ENCODE measurements at places on chromosomes 3 and 15.

DNA sequence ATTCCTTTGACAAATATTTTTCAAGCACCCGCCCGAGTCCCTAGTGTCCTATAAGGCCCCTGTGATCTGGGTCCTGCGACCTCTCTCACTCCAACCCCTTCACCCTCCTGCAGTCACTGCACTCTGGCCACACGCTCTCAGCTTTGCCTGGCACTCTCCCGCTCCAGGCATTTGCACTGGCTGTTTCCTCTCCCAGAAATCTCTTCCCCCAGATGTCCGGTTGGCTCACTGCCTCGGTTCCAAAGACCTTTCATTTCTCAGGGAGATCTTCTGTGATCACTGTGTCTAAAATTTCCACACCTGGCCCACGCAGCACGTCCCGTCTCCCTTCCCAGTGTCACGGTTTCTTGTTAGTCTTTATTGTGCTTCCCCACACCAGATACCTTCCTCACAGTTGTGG is 97.4 kb downstream of the WNT7A start:
- no peak for DNase-seq

DNA sequence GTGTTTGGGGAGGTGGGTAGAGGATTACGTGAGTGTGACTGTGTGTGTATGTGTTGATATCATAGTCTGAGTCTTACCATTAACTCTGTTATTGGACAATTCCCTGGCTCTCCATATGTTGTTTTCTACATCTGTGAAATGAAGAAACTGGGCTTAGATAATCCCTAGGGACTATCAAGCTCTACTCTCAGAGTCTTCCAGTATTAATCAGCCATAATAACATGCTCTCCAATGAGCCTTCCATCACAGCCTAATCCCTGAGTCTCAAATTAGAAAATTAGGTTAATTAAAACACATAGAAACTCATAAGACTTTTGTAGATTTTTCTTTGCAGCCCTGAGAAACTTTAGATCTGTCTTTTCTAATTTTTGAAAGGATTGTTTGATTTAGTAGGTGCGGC is 404.2 kb upstream of the RARB start:
- DNase-seq: no peak

DNA sequence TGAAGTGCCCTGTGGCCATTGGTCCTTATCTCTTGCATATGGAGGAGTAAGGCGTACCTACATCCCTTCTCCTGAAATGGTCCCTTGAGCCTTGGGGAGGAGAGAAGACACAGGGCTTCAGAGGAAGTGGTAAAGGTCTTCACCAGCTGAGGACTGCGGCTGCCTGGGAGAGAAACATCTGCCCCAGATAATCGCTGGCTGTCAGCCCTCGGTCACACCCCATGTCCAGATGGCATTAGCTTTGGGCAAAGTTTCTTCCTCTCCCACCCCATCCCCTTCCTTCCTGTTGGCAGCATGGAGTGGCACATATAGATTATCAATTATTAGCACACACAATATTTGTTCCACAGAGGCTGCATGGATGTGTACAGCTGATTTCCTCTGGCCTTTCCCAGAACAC is 61.6 kb downstream of the LRTM1 start:
- DNase-seq: no peak

DNA sequence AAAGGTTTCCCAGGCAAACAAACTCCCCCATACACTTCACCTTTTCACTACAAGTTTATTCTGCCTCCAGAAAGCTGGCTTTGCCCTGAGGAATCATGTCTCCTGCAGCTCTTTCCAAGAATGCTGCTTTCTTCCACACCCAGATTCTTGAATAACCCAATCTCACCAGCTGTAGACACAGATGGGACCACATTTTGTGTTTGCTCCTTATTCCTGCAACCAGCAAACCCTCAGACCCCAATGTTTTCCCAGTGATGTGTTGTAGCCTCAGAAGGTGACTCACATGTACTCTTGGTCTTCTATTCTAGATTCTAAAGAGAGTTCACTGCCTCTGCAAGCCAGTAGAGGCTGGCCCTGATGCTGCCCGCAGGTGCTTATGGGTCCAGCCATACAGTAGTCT is 23.6 kb upstream of the TRIM59 start:
- no peak for DNase-seq

GRCh38 chr3:104385421-104385820 is 981.3 kb upstream of the ALCAM start:
- no peak for DNase-seq

- DNase-seq: no peak
These were observed 500.4 kb downstream of the SHQ1 start for GRCh38 chr3:72347819-72348319.

GRCh38 chr3:194424953-194425352 is 25.9 kb upstream of the GP5 start:
- no peak for DNase-seq

- no peak for DNase-seq
These were observed 60.3 kb upstream of the PDZRN3 start for GRCh38 chr3:73685061-73685460.

DNA sequence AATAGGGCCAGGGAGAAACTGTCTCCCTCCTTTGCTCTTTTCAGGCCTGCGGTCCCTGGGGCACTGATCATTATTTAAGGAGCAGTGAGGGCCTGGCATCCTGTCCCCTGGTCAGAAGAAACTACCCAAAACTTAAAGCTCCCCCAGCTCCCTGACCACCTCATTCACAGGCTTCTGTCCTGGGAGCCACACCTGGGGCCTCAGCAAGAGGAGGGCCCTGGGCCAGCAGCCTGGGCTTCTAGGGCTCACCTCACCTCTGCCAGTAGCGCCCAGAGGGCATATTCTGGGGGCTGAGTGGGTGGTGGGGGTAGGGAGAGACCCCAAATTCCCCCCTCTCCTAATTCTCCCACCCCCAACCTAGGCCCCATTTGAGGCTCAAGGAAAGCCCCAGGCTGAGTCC is 4.7 kb upstream of the GRM2 start:
- no peak for DNase-seq

GRCh38 chr3:173275740-173276139 is 121.8 kb upstream of the NLGN1 start:
- DNase-seq: no peak

GRCh38 chr15:58678683-58679082 is 70.8 kb downstream of the ADAM10 start:
- no peak for DNase-seq

GRCh38 chr15:58396181-58396580 is 35.6 kb upstream of the LIPC start:
- peak; percentile 91 for DNase-seq

DNA sequence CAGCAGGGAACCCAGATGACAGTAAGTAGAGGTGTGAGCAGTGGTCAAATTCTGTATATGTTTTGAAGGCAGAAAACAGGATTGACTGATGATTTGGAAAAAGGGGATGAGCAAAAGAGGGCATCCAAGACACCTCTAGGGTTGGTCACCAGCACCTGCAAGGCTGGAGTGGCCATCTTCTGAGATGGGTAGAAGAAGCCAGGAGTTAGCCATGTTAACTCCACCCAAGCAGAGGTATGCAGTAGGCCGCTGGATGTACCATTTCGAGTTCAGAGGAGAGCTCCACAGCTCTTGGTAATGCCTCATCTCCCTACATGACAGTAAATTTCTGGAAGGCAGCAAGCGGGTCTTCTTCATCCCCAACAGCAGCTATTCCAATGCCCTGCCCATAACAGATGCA is 7.0 kb downstream of the RFTN1 start:
- no peak for DNase-seq

DNA sequence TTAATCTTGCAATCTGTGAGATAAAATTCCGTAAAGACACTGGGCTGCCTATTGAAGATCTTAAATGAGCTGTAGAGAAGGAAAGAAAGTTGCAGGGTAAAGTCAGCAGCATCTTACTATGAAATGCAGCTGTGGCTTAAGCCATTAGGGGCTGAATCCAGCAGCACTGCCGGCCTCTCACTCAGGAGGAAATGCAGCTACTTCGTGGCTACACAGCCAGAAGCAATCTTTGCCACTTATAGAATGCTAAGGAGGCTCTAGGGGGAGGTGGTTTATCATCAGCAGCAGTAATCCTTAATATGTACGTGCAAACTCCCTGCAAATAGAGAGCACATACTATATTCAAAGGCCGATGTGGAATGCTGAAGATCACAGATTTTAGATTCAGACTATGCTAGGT is 19.1 kb upstream of the MCTP2 start:
- no peak for DNase-seq

DNA sequence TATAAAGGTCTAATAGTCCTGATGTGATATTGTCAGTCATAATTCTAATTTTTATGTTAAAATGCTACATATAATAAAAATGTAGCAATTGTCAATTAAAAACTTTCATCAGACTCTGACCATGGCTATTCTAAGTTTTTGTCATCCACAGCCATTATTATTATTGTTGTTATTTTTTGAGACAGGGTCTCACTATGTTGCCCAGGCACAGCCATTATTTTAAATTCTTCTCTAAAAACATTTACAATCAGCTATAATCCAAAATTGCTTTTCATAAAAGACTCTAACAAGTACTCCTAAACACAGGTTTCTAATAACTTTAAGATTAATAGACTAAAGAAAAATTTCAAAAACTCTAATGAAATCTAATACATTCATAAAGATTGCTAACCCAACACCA is 41.0 kb upstream of the SETD2 start:
- DNase-seq: no peak

DNA sequence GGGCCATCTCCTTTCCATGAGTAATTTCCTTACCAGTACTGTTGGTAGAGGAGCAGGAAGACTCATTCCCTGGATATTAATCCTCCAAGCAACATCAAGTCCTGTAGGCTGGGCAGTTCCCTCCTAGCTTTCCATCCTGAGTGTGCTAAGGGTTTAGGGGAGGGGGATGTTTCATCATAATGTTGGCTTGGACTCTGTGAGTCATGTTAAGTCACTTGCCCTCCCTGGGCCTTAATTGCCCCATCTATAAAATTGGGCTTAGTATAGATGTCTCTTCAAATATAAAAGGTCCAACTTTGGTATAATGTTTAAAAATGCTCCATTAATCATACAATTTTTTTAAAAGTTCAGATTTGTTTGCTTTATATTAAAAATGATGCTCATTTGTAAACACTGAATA is 52.7 kb downstream of the TLE3 start:
- no peak for DNase-seq

- no peak for DNase-seq
These were observed 571.6 kb upstream of the CCDC54 start for GRCh38 chr3:106805625-106806024.

DNA sequence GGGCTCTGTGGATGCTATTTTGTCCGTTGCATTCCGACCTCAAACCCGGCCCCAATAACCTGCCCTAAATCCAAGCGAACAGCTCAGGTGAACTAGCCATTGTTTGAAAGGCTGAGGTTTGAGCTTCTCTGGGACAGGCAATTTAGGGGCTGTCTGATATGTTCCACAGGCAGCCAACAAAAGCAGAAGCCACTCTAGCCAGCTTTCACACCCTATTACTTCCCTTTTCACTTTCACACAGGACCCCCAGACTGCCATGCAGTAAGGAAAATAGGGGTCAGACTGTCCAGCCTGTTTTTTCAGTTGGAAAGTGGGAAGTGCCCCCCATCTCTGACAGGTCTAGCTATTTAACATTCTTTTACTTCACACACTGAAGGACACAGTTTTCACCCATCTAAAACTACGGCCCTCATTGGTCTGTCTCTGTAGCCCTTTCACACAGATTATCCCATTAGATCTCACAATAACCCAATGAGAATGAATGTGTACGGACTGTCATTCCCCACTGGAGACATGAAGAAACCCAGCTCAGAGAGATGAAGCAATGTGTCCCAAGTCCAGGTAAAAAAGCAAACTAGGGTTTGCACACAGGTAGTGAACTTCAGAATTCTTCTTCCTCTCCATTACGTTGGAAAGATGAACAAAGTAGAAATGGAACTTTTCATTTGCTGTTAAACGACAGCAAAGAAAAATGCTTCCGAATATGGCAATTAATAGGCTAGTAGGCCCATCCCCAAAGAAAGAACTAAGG is 1.9 kb downstream of the CCDC12 start:
- DNase-seq: no peak

DNA sequence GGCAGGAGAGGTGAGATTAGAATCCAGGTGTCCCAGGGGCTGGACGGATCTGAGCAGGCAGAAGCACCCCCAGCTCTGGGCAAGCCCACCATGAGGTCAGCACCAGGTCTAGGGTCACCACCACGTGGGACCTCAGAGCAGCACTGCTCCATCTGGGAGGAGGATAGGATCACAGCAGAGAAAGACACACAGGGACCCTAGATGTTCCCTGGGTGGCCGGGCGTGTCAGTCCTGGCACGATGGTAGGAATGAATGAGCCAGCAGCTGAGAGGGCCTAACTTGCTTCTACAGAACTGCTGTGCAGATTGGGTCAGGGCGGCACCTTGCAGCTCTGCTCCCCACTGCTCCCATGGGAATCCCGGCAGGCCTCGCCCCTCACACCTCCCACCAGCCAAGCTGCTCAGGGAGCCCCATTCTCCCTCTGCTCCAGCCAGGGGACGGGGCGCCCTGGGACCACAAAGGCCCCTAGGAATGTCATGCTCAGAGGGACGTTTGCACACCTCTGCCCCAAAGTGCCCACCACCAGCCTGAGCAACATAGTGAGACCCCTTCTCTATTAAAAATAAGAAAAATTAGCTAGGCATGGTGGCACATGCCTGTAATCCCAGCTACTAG is 66.3 kb downstream of the ZNF445 start:
- no peak for DNase-seq
